ENCODE measurements at places on chromosomes 16 and 17. TPM values are rescaled to one million over a fixed set of nuclear protein-coding genes. Genes with fewer than 3 reads are reported as not detected.

PTX4 gene
- total RNA-seq, result not detected

FOXN1 gene
- not detected for total RNA-seq

GPRC5C gene
- 74.7 TPM for total RNA-seq

TMC6 gene
- total RNA-seq, result 127 TPM

CDH1 gene
- total RNA-seq, result 84.4 TPM

IRX5 gene
- 1.6 TPM for total RNA-seq
